Activated CD8-positive, alpha-beta T cell treated with anti-CD3 and anti-CD28 coated beads, Interleukin-2, amount 10 ng/mL, durations not matched to agents 7 days and 5 days (primary cell): ENCODE measurements at places on chromosomes 5 and 9.

DNA sequence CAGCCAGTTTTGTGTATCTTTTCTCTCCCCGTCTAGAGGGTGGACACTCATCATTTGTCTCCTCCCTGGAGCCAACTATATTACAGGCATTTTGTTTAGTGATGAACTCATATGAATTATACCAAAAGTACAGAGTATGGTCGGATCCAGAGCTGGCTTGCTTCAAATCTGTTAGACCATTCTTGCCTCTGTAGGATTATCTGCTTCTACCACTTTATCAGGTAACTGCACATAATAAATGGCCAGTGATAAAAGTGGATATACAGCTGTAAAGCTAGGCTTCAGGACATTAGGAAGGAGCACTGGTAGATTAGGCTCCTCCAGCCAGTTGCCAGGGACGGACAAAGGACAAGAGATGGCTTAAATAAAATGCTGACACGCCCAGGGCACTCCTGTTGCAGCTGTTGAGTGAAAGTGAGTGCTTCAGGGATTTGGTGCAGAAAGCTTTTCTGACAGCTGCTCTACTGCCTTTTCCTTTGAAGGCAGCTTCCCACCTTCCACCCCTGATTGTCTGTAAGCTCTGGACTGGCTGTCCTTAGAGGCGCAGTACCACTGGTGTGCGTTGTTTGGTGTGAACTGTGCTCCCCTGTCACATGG, 259.2 kb downstream of the PDZD2 start:
- H3K27ac ChIP-seq = no peak overlapping the region
- no peak for DNase-seq
- H3K4me1 ChIP-seq = peaks cover 2% of the 10 kb centered on the region
- H3K36me3 ChIP-seq = no peaks in the 10 kb centered on the region
- H3K27me3 ChIP-seq = no peaks in the 10 kb centered on the region
- no peak overlapping the region for H3K4me3 ChIP-seq

GRCh38 chr5:41809128-41809527, 61.1 kb downstream of the OXCT1 start:
- H3K36me3 ChIP-seq = peaks cover 36% of the 10 kb centered on the region
- no peaks in the 10 kb centered on the region for H3K27me3 ChIP-seq
- peaks cover 31% of the 10 kb centered on the region for H3K4me1 ChIP-seq
- H3K27ac ChIP-seq = no peak overlapping the region
- no peak for DNase-seq

DNA sequence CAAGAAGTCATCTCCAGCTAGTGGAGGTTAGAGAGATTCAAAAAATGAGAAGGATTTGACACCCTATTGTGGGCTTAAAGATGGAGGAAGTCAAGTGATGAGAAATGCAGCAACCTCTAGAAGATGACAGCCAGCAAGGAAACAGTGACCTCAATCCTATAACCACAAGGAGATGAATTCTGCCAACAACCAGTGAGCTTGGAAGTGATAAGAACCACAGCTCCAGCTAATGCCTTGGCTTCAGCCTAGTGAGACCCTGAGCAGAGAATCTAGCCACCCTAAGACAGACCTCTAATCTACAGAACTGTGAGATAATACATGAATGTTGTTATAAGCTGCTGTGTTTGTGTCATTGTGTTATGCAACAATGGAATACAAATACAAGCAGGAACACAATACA, 262.4 kb downstream of the GRIA1 start:
- H3K27ac ChIP-seq = no peak overlapping the region
- no peak overlapping the region for H3K4me3 ChIP-seq
- H3K4me1 ChIP-seq = no peaks in the 10 kb centered on the region
- H3K36me3 ChIP-seq = no peaks in the 10 kb centered on the region
- no peaks in the 10 kb centered on the region for H3K27me3 ChIP-seq

- H3K4me1 ChIP-seq = peaks cover 49% of the 10 kb centered on the region
Measured at GRCh38 chr9:78009186-78009585, 22.4 kb downstream of the GNAQ start.

DNA sequence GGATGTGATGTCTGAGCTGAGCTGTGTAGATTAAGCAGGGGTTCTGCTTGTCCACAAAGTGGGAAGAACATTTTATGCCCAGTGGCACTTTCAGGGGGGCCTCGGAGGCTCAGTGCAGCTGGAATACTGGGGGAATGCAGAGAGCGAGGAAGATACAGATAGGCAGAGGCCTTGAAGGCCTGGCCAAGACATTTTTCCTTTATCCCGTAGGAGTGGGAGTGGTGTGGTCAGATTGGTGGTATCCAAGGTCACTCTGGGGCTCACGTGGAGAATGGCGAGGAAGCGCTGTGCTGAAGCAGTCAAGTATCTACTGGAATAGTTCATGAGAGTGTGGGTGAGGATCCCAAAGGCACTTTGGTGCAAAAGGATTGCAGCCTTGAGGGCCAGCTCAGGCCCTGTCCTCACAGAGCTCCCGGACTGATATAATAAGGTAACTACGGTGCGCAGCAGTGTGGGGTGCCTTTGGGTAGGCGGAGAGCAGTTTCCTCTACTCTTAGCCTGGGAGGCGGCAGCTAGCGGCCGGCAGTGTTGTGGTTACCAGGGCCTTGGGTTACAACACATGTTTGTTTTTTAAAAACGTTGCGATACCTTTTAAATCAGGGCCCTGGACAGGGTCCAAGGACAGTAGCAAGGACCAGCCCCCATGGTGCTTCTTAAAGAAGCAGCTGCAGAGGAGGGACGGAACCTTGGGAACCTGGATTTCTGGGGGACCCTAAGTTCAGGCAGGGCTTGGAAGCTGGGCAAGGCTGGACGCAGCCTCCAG, 10.8 kb upstream of the CCDC69 start:
- no peak overlapping the region for H3K4me3 ChIP-seq
- peaks cover 49% of the 10 kb centered on the region for H3K4me1 ChIP-seq
- no peaks in the 10 kb centered on the region for H3K27me3 ChIP-seq
- peak; percentile 61 for DNase-seq
- no peaks in the 10 kb centered on the region for H3K36me3 ChIP-seq

DNA sequence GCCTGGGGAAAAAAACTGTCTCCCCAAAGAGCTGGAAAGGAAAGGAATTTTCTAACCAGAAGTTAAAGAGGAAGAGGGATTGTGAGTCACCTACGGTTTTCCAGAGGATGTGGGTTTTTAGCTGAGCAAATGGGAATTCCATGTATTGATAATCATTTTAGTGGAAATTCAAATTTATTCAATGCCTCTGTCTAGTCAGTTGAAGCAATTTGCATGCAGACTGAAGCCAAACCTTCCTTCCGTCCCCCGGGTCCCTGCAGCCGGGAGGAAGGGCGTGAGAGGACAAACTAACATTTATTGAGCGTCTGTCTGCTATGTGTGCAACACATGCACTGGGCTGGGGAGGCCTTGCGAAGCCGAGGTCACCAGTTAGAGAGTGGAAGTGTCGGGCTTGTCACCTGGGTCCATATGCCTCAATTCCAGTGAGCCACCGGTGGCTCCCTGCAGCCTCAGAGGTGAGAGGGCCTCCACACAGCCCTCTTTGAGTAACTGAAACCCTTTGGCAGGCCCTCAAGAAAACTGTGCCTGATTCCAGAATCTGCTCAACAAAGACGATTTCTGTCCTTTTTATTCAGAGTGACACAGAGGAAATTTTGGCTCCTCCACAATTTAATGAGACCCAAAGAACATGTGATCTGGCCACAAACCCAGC, 70.3 kb downstream of the COL27A1 start:
- H3K4me3 ChIP-seq = no peak overlapping the region
- no peaks in the 10 kb centered on the region for H3K27me3 ChIP-seq
- no peaks in the 10 kb centered on the region for H3K36me3 ChIP-seq
- no peak overlapping the region for H3K27ac ChIP-seq
- H3K4me1 ChIP-seq = no peaks in the 10 kb centered on the region

DNA sequence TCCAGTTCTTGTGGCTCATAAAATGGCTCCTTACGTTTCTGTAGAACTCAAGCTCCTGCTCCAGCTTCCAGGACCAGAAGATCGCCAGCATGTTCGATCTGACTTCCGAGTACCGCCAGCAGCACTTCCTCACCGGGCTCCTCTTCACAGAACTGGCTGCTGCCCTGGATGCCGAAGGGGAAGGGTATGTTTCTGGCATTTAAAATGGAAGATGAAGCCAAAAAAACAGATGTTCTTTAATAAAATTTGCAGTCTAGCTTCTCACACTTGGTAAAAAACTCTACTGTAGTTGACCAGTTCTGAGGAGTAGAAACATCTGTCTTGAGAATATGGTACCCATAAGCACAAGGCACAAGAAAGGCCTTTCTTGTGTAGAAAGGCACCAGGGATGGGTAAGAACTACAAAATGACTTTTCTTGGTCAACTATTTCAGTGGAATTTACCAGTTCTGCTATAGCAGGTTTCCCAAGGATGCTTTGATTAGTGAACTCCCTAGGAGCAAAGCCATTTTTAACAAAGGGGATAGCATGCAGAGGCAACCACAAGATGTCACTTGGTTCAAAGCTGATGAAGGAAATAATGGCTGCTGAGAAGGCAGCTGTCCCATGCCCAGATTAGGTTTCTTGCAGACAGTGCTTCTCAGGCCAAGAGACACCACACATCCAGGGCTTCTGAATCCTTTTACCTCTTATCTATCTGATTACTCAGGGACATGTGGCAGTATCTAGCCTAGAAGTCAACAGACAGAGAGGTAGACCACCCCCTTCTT, 192.4 kb downstream of the DOCK8 start:
- H3K4me1 ChIP-seq = no peaks in the 10 kb centered on the region
- H3K27me3 ChIP-seq = no peaks in the 10 kb centered on the region
- H3K27ac ChIP-seq = no peak overlapping the region
- no peak overlapping the region for H3K4me3 ChIP-seq
- DNase-seq = no peak
- H3K36me3 ChIP-seq = peaks cover 86% of the 10 kb centered on the region

DNA sequence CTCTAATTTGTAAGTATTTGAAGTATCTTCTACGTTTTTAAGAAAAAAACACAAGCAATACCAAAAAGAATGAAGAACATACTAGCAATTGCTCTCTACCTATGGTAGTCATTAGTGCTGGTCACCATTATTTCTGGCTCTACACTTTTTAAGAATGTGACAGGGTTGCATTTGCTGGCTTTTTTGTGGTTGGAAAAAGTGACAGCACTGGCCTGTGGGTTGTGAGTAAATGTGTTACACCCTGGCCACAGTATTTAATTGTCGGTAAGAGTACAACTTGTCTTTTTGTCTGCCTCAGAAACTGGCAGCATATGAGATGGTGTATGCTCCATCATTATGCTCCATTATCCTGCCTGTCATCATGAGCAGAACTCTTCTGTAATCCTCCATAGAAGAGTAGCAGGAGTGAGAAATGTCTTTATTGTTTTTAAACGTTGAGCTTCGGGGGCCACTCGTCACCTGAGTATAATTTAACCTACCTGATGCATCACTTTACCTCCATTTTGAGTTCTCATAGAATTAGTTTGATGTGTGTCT, 449.8 kb downstream of the ISL1 start:
- no peaks in the 10 kb centered on the region for H3K4me1 ChIP-seq
- no peaks in the 10 kb centered on the region for H3K27me3 ChIP-seq
- no peaks in the 10 kb centered on the region for H3K36me3 ChIP-seq

DNA sequence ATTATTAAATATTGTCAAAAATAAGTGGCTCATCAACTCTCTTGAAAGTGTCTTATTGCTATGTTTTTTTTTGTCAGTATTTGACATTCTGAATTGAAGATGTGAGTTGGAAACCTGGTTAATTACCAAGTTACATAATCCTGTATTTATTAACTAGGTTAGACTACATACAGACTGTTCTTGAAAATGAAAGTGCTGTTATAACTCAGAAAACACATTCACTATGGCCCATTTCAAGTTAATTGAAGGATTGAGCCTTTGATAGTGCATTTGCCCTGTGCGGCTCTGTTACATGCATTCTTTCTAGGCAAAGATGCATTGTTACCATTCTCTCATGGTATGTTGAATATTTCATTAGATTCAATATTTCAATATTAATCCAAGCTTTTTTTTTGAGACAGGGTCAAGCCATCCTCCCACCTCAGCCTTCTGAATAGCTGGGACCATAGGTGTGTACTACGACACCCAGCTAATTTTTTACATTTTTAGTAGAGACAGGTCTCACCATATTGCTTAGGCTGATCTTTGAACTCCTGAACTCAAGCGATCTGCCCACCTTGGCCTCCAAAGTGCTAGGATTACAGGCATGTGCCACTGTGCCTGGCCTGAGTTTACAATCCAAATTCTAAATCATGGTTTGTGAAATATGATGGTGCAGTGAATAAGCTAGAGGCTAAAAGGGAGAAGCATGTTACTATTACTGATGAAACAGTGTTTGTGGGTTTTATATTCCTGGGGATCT, 10.0 kb downstream of the CTNNA1 start:
- peaks cover 34% of the 10 kb centered on the region for H3K27me3 ChIP-seq
- DNase-seq = no peak
- peaks cover 6% of the 10 kb centered on the region for H3K36me3 ChIP-seq
- no peak overlapping the region for H3K4me3 ChIP-seq
- H3K27ac ChIP-seq = no peak overlapping the region

- no peaks in the 10 kb centered on the region for H3K27me3 ChIP-seq
- H3K27ac ChIP-seq = no peak overlapping the region
- DNase-seq = no peak
- H3K36me3 ChIP-seq = no peaks in the 10 kb centered on the region
Measured at GRCh38 chr9:93295031-93295430, 111.1 kb downstream of the WNK2 start.

- H3K4me3 ChIP-seq = peak overlapping the region; percentile 84
- H3K36me3 ChIP-seq = peaks cover 60% of the 10 kb centered on the region
- H3K4me1 ChIP-seq = peaks cover 80% of the 10 kb centered on the region
- DNase-seq = no peak
- H3K27me3 ChIP-seq = no peaks in the 10 kb centered on the region
Measured at GRCh38 chr5:140342896-140343295, 3.5 kb downstream of the HBEGF start.

GRCh38 chr5:25416960-25417359, 772.2 kb upstream of the CDH10 start:
- no peaks in the 10 kb centered on the region for H3K27me3 ChIP-seq
- H3K4me3 ChIP-seq = no peak overlapping the region
- no peaks in the 10 kb centered on the region for H3K36me3 ChIP-seq
- no peaks in the 10 kb centered on the region for H3K4me1 ChIP-seq
- no peak overlapping the region for H3K27ac ChIP-seq

GRCh38 chr5:958701-959571, 49.7 kb upstream of the NKD2 start:
- peaks cover 16% of the 10 kb centered on the region for H3K27me3 ChIP-seq
- H3K4me3 ChIP-seq = no peak overlapping the region
- peaks cover 68% of the 10 kb centered on the region for H3K4me1 ChIP-seq
- no peaks in the 10 kb centered on the region for H3K36me3 ChIP-seq
- no peak for DNase-seq

- no peaks in the 10 kb centered on the region for H3K27me3 ChIP-seq
- DNase-seq = no peak
- H3K4me3 ChIP-seq = no peak overlapping the region
- no peak overlapping the region for H3K27ac ChIP-seq
- H3K4me1 ChIP-seq = no peaks in the 10 kb centered on the region
Measured at GRCh38 chr9:128262687-128263086, 13.1 kb downstream of the GOLGA2 start.
